ENCODE measurements at places on chromosomes 13 and 19. TPM values are rescaled to one million over a fixed set of nuclear protein-coding genes. Genes with fewer than 3 reads are reported as not detected.

MAP4K1 gene
- total RNA-seq = not detected

DCT gene
- not detected for total RNA-seq

DNA sequence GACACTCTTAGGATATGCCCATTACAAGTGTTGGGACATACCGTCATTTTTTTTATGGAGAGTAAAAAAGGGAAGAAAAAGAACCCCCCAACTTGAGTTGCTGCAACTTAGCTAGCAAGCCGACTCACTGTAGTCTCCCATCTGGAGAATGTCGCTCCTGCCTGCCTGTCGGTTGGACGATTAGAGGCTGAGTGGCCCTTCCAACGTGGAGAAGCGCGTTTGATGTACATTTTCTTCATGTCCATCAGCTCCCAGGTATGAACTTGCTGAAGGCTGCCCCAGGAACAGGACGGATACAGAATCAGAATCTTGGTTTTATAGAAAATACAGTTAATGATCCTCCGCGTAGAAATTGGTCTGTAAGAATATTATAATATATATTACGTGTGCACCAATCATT, 189.0 kb upstream of the SOX1 start:
- DNase-seq = no peak

GRIN3B gene
- total RNA-seq = not detected

GRCh38 chr13:37934339-37935191, 65.0 kb upstream of the TRPC4 start:
- DNase-seq = no peak

- no peak for DNase-seq
Measured at GRCh38 chr13:112134391-112135075, 67.6 kb downstream of the SOX1 start.

- DNase-seq = no peak
Measured at GRCh38 chr13:78398743-78399410, 204.5 kb downstream of the POU4F1 start.

ZNF229 gene
- total RNA-seq = 13.4 TPM

DNA sequence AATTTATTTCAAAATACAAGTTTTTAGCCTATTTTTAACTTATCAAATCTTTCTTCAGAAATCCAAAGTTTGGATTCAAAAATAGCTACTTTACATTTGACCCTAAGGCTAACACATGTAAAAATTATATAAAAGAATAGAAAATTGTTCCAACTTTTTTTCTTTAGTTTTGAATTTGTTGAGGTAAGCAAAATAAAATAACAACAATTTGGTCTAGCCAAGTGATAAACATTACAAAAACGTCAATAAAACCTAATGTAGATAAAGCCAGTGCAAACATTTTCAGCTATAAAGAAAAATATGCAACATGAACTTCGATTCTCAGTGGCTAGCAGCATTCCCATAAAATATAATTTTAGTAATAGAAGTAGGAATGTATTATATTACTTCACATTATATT, 400.3 kb downstream of the PCDH9 start:
- no peak for DNase-seq

SLAIN1 gene
- not detected for total RNA-seq

All from SJSA1 (cell line).